ENCODE measurements at places on chromosomes 2 and 18.
A peak's percentile ranks its signal among the peaks of the same experiment; 100 is the strongest.

DNA sequence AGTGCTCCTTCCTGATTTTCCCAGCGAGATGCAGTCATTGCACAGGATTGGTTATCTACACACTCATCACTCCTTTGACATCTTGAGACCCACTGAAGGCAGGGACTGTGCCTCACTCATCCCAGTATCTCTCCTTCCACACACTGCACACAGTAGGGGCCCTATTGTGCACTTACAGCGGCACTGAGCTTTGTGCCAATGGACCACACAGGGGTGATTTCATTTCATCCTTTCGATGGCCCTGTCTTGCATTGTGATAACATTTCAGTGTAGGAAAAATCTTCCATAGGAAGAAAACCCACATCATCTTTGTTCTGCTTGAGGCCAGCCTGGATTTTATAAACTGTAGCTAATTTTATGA is 11.0 kb upstream of the LRRFIP1 start:
- DNase-seq, result no peak

- no peak for DNase-seq
Observed at GRCh38 chr2:68774569-68775271, 40.1 kb downstream of the ARHGAP25 start.

GRCh38 chr18:77118256-77119090 is 14.1 kb downstream of the MBP start:
- DNase-seq, result no peak

DNA sequence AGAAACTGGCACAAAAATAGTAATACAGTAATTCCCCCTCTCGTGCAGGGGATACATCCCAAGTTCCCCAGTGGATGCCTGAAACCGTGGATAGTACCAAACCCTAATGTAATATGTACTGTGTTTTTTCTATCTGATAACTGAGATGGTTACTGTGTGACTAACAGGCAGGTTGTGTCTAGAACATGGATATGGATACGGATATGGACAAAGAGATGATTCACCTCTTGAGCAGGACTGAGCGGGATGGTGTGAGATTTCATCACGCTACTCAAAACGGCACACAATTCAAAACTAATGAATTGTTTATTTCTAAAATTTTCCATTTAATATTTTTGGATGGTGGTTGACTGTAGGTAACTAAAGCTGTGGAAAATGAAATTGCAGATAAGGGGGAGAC is 3.4 kb downstream of the MBD1 start:
- no peak for DNase-seq

GRCh38 chr2:59589881-59590280 is 963.6 kb downstream of the BCL11A start:
- no peak for DNase-seq

GRCh38 chr2:238456970-238457926 is 30.5 kb downstream of the ASB1 start:
- DNase-seq, result no peak

DNA sequence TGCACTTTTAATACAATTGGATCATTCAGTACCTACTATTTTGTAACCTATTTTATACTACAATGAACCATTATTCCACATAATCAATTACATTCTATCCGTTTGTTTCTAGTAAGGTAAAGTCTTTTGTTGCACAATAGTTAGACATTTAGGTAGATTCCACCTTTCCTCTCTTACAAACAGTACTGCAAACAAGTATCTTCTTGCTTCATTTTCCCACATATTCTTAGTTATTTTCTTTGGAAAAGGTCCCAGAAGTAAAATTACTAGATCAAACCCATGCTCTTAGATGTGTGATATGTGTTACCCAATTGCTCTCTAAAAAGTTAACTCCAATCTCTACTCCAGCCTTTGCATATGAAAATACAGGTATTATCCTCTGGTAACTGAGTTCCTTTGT is 49.6 kb downstream of the SPIRE1 start:
- no peak for DNase-seq

GRCh38 chr18:60295674-60296073 is 76.9 kb downstream of the MC4R start:
- no peak for DNase-seq

DNA sequence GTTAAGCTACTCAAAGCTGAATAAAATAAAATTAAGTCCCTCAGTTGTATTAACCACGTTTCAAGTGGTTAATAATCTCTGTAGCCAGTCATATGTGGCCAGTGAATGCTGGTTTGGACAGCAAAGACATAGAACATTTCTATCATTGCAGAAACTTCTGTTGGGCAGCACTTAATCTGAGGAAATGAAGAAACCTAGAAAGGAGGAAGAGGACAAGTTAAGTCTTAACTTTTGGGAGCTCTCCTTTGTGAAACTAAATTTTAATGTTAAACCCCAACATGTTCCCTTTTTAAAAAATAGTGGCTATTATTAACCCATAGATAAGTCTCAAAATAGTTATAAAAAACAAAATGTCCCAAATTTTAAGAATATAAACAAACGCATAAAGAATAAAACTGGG is 421.3 kb downstream of the ARHGAP15 start:
- DNase-seq, result no peak

- no peak for DNase-seq
Observed at GRCh38 chr2:3460831-3461800, 58.2 kb downstream of the ADI1 start.

GRCh38 chr2:172288603-172289002 is 138.8 kb upstream of the ITGA6 start:
- DNase-seq, result peak; percentile 65

- DNase-seq, result no peak
Observed at GRCh38 chr2:66442516-66443185, 7.7 kb downstream of the MEIS1 start.

DNA sequence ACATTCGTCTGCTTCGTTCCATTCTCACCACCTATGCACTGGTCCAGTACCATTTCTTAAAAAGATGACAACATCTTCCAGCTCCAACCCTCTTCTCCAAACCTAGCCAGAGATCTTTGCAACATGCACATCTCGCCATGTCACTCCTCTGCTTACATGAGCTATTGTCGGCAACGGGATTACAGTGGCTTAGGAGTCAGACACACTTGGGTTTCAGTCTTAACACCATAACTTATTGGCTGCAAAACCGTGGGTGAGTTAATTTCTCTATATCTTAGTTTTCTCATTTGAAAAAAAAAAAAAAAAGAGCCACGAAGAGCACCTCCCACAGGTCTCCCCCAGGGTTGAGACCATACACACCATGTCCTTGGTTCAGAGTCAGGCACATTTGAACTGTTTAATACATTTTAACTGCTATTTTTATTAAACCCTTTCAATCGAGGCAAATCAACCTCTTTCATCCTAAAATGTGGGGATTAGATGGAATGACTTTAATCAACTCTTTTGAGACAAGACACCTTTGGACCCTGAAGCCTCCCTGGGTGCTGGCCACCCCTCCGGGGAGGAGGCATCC is 889 bp downstream of the ANKRD29 start:
- DNase-seq, result no peak

DNA sequence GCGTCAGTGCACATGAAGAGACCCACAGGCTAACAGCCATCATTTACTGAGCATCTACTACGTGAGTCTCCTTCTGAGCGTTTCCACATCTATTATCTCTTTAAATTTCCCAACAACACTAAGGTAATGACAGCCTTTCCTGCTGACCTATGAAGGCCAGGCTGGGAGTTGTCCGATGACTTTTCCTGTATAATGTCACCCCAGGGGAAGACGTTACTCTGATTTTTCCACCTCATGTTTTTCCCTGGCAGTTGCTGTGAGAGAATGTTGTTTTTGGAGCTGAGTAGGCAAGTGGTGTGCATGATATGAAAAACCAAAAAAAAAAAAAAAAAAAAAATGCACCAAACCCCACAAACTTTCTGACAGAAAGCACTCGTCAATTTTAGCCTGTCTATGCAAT is 207.6 kb downstream of the SLC8A1 start:
- no peak for DNase-seq

All from LoVo (cell line).